ENCODE measurements at places on chromosomes 4 and X.

GRCh38 chrX:21255032-21255618 is 119.1 kb upstream of the CNKSR2 start:
- no peak for DNase-seq

- peak; percentile 41 for DNase-seq
Measured at GRCh38 chr4:52234561-52235440, 183.7 kb downstream of the SPATA18 start.

GRCh38 chrX:82589410-82589809 is 918.7 kb upstream of the POU3F4 start:
- peak; percentile 73 for DNase-seq

DNA sequence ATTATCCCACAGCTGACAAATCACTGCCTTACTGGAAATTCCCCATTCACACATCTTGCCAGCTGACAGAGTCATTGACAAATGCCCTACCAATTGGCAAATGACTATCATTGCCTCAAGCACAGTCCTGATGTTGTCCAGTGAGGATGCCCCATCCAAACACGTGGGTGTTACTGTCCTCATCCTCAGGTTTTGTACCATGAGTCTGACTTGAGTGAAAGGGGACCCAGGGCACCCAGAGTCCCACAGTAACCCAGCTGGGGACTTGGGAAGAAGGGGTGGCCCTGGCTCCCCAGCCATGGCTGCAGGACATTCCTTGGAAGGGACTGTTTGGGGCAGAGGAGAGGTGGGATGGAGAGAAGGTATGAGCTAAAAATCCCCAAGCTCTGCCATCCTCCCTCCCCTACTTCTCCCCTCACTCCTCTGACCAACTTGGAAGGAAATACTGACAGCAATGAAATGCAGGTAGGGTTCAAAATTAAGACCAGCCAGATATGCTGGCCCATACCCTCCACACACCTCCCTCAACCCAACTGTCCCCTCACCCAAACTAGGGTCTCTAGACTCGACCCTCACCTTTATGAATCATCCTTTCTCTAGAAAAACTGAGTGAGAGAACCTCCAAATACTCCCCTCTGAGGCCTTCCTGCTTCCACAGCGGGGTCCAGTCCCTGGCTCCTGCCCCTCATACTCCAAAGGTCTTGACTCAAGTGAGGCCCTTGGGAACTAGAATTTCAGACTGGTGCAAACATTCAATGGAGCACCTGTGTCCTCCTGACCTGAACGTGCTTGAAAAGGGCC is 5.1 kb downstream of the TIMP1 start:
- DNase-seq, result peak; percentile 62

DNA sequence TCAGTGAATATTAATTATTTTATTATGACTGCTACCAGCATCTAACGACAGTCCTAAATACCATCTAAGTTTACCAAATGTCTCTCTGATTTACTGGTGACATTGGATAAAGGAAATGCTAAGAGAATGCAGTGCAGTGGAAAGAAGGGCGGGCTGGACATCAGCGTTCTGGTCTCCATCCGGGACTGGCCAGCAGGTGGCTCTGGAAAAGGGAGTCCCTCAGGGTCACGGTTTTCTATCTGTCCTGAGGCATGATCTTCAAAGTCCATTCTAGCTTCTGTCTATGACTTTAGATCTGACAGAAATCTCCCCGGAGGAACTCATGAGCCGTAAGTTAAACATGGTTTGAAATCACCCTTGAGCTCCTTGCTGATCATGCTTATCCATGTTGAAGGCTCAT is 3.3 kb downstream of the TRIM2 start:
- peak; percentile 25 for DNase-seq

DNA sequence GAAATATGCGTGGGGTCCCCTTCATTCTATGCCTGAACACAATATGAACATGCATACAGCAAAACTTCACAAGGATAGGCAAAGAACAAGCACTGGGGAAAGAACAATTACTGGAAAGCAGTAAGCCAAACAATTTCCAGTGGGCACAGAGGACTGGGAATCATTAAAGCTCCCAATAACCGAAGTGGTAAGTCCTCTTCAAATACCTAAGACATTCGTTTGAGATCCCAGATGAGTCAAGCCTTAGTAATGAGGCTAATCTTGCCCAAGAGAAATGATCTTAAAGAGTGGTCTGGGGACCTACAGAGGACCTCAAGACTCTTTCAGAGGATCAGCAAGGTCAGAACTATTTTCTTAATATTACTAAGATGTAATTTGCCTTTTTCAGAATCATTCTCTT is 28.6 kb downstream of the ANAPC10 start:
- DNase-seq, result peak; percentile 74

Data from iris pigment epithelial cell (primary cell).